ENCODE measurements at places on chromosomes 12 and 14. TPM values are rescaled to one million over a fixed set of nuclear protein-coding genes. Genes with fewer than 3 reads are reported as not detected.

Gene NCKAP5L
- total RNA-seq: 11.5 TPM

Gene OR11H6
- total RNA-seq: not detected

Gene TPH2
- not detected for total RNA-seq

Gene BTG1
- total RNA-seq: 11.6 TPM

Gene MUCL1
- total RNA-seq: not detected

Gene RNF212B
- total RNA-seq: not detected

Gene POTEM
- total RNA-seq: not detected

Gene SLC2A14
- under 0.01 TPM for total RNA-seq

Gene GZMB
- total RNA-seq: not detected

Gene ANKS1B
- 0.38 TPM for total RNA-seq
